ENCODE measurements at places on chromosomes 1 and 21.
A peak's percentile ranks its signal among the peaks of the same experiment; 100 is the strongest.

DNA sequence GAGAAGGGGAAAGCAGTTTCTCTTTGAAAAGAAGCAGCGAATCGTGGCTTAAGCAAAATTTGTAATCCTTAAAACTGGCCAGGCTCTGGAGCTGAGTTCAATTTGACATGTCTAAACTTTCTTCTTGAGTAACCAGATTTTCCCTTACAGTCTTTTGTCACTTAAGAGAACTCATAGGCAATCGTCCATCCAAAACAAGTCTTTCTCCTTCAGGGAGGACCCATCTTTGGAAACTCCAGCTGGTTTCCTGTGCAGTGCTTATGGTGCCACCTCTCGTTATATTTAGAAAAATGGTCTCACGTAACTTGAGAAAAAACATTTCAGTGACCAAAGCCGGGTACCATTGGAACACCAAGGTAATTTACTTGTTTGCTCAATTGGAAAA, 1.8 kb upstream of the PTTG1IP start:
- no peak for DNase-seq

DNA sequence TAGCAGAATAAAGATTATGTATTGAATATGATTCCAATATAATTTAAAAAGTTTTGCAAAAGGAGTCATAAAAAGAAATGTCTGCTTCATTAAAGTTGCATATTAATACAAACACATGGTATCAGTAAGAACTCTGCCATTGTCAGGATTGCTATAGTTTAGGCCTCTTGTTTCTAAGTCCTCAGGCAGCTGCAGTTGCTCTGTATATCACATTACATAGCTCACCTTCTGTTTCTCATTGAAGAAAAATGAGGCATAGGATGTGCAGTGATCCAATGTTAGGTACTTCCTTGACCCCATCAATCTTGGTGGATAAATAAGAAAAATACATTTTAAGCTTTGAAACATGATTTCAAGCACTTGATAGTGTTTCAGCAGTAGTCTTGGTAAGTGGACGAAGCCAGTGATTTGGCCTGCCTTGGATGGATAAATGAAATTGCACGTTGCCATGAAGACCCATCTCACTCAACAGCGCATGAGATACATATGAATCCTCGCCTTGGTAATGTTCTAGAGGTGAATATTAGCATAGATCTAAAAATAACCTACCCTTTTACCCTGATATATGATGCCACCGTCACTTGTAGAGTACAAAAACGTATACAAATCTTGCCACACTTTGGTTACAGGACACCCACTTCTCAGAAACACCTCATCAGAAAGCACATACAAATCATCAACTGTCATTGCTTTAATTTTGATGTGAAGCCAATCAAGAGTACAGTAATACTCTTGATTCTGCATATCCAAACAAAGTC, 25.3 kb downstream of the ZFYVE9 start:
- DNase-seq = no peak

DNA sequence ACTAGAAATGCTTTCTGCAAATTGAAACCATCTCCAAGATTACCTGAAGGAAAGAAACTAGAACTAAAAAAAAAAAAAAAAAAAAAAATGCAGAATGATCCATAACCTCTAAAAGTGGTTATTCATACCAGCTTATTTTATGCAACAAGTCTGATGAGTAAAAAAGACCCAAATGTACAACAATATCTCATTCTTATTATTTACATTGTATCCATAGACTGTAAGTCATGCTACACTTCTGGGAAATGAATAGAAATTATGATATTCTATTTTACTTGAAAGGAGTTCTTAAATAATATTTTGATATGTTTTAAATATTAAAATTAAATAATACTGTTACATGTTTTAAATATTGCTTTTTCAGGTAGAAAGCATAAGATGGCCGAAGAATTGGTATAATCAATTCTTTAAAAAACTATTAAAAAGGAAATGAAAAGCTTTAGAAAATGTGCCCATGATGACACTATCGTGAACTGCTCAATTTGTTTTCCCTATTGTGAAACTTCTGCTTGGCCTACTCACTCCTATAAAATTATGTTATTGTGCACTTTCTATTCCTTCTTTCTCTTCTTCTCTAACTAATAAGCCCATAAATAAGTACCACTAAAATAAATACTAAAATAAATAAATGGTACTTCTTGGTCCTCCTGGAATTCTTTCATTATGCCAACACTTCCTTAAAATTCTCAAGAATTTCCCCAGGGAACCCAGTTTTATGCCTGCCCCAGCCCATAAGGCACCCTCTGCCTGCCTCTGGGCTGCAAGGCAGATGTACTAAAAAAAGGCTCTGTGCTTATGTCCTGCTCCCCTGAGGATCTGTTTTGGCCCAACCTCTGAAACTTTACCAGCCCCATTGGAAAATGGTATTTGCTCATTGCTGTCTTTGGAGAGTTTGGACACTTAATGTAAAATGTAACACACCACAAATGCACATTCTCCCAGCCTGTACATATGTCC, 18.1 kb downstream of the SAMSN1 start:
- no peak for DNase-seq

DNA sequence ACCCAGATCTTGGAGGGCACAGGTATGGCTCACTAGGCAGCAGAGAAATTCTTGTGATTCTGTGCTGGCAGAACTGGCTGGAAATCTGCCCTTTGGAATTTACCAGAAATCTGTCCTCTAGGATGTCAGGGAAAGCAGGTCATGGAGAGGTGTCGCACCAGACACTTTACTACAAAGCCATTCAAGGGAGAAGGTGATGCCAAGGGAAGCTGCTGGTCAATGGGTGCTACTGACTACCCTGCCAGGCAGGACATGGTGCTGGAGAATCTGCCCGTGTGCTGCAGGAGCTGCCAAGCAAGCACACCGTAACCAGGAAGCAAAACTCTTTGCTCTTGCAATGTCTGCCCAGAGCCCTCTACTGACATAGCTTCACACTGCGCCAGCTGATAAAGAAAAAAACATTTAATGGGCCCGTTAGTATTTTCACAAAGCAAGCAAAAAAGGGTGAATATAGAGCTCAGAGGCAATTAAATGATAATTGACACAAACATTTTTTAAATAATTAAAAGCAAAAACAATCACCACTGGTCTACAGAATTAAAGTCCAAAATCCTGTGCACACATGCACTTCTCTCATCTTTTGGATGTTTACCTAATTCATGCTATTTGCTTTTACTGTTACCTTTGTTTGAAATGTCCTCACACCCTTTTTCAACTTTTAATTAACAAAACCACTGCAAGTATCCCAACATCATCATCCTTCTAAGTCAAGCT, 7.2 kb upstream of the FBXO28 start:
- DNase-seq = peak; percentile 57

- DNase-seq = no peak
Observed at GRCh38 chr1:70745199-70745598, 302.4 kb downstream of the PTGER3 start.

- no peak for DNase-seq
Observed at GRCh38 chr1:246773213-246773641, 49.0 kb downstream of the SCCPDH start.

GRCh38 chr1:193473932-193474331, 287.5 kb upstream of the B3GALT2 start:
- DNase-seq = no peak

GRCh38 chr1:53328541-53329499, 950 bp upstream of the LRP8 start:
- DNase-seq = no peak

DNA sequence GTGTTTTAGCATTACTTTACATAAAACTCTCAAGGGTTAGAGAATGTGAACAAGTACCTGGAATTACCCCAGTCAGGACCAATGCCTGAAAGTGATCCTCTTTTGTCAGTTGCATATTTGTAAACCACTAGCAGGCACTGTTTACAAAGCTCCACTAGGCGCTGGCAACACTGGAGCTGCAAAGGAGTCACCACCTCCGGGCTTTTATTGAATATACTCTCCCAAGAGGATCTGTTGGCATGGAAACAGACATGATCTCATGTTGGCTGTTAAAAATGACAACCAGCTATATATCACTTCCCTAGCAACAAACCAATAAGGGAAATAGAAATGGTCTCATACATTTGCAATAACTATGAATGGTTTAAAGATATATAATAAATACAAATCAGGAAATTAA, 116.0 kb downstream of the TTLL7 start:
- peak; percentile 17 for DNase-seq

- no peak for DNase-seq
Observed at GRCh38 chr1:27306892-27307761, 14.8 kb upstream of the TMEM222 start.

DNA sequence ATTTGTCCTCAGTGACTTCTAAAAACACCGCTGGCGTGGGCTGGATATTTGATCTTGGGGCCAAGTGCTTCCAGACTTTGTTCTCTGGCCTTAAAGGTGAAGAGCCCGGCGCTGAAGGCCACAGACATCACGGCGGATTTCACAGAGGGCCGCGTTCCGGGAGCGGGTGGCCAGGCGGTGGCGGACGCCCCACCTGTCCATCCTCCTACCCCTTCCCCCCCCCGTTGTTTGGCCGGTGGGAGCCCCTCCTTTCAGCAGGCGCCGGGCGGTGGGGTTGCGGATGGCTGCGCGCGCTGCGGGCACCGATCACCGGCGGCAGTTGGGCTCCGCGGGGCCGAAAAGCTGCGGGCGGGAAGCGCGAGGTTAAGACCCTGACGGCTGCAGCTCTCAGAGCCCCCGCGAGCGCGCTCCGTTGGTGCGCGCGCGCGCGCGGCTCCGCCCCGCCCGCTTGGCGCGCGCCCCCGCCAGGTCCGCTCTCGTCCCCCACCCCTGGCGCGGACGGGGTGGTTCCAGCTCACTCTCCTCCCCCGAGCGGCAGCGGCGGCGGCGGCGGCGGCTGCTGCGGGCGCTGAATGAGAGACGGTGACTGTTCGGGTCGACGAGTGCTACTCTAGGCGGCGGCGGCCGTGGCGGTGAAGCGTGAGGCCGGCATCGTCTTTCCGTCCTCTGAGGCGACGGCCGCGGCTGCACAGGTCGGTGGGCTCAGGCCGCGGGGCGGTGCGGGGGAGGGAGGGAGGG, at the start of gene RALGPS2:
RALGPS2 (plus strand) TSS at position 517 of the 738 bp plus-strand sequence. CDS start 51,521 bp downstream, outside the sequence.
- DNase-seq = peak; percentile 52

DNA sequence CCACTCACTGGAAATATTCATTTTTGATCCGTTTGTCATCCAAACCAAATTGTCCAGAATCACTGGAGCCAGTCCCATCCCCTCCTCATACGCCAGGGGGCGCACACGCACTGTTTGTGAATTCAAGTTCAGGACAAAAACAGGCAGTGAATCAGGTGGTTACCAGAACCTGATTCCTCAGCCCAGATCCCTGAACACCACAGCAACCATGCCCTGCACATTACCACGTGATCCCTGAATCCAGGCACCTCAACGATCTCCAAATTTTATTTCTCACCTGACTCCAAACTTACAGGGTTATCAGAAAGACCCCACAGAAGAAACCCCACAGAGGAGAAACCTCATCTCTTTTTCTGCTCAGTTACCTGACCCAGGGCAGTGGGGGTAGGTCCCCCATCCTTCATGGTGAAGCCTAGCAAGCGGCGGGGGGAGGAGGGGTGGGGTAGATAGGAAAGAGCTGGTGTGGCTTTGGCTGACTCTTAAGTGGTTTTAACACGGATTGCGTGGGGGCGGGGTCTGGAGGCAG, 1.4 kb upstream of the PTPRF start:
- peak; percentile 86 for DNase-seq

DNA sequence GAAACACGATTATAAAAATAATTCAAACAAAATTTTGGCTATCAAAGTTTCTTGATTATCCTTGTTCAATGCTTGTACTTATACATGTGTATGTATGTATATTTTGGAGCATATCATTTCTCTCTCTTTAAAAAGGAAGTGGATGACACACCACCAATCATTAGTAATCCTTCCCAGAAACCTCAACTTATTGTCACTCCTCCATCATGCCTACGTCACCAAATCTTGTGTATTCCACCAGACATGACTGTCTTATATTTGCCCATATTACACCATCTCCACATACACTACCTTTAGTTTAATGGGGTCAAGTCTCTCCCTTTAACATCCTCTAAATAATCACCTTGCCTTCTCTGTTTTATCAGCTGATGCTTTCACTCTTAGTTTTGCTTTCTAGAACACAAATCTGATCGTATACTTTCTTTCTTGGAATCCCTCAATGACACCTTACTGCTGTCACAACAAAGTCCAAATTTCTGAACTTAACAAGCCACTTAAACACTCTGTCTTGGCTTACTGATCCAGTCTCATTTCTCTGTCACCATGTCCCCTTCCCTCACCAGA, 124.0 kb downstream of the BRINP3 start:
- no peak for DNase-seq

All from kidney glomerular epithelial cell (primary cell).